AG04450 (cell line): ENCODE measurements at places on chromosomes 5 and 9. TPM values are rescaled to one million over a fixed set of nuclear protein-coding genes. Genes with fewer than 3 reads are reported as not detected.

- DNase-seq = no peak
These were observed 492.2 kb downstream of the NR2F1-AS1 start for GRCh38 chr5:93088592-93089389.

Gene ACTBL2
- polyA plus RNA-seq = 0.38 and 0.45 TPM in 2 replicates

Gene FXN
- polyA plus RNA-seq = 16.1 and 18.0 TPM in 2 replicates

GRCh38 chr9:101093620-101094019 is 65.1 kb downstream of the PLPPR1 start:
- no peak for DNase-seq

- DNase-seq = no peak
These were observed 87.7 kb upstream of the PTPN3 start for GRCh38 chr9:109585796-109586195.

- DNase-seq = no peak
These were observed 9.8 kb downstream of the BRD3 start for GRCh38 chr9:134057751-134058701.

DNA sequence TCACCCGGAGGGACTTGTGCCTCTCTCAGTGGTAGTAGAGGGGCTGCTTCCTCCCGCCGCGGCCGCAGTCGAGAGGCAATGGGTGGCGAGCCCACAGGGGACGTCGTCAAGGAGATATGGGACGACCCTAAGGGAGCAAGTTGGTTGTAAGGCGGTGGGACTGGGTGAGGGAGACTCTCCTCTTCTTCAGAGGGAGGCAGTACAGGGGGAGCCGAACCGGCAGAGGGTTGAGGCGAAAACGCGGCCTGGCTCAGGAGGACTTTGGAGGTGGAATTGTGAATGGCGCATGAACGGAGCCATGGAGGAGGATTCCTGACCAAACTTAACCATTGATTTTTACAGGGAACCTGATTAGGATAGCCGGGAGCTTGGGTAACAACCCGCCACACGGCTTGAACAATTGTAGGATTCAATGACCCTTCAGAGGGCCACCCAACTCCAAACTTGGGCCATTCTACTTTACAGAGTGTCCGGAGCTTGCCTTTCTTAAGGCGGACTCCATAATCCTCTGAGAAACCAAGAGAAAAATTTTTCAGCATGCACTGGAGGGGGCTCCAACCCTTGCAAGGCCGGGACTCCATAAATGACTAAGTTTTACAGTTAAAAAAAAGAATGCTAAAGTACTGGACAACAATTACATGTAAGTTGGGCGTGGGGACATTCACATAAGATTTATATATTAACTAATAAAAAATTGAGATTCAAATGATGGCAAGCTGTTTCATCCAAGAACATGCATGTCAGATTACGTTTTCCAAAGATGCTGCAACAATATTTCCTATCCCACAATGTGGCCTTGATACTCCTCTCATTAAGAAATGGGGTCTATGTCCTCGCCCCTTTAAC is 19.4 kb upstream of the RHOBTB3 start:
- no peak for DNase-seq

DNA sequence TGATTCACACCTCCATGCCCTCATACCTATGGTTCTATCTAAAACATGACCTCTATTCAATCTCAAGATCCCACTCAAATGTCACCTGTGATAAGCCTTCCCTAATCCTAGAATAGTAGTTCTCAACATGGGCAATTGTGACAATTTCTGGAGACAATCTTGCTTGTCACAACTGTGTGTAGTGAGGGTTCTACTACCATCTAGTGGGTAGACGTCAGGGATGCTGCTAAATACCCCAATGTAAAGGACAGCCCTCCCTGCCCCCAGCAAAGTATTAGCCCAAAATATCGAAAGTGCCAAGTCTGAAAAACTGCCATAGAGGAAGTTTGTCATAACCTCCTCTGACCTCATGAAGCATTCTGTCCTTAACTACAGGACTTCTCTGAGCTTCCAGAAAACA is 32.0 kb downstream of the TBCA start:
- no peak for DNase-seq

Gene SPINK4
- not detected in 2 replicates for polyA plus RNA-seq

Gene SMC2
- 5.5 and 9.3 TPM in 2 replicates for polyA plus RNA-seq

Gene NOXA1
- polyA plus RNA-seq = 0.06 and 0.09 TPM in 2 replicates

Gene ZFP62
- polyA plus RNA-seq = 13.7 and 18.0 TPM in 2 replicates

- no peak for DNase-seq
These were observed 56.2 kb downstream of the DENND4C start for GRCh38 chr9:19286634-19287188.

DNA sequence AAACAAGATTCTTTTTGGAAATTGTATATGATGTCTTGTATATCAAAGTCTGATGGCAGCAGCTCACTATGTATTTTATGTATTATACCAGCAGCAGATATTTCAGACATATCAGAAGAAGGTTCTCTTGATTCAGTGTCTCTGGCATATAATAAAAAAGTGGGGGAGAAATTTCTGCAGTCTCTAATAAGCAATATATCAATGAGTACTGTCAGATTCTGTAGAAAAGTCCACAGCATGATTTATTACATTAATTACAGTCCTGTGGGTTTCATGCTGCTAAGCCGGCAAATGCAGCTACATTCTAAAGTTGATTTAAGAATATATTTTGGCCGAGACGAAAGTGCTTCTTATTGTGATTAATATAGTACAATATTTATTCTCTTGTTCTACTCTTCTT is 113.1 kb downstream of the KIAA1958 start:
- DNase-seq = no peak

Gene GFPT2
- 13.9 and 15.1 TPM in 2 replicates for polyA plus RNA-seq

Gene PDE6A
- not detected in 2 replicates for polyA plus RNA-seq

GRCh38 chr5:29822521-29822920 is 1371.0 kb upstream of the CDH6 start:
- no peak for DNase-seq

- no peak for DNase-seq
These were observed 7.5 kb upstream of the CNOT6 start for GRCh38 chr5:180486636-180487149.

- no peak for DNase-seq
These were observed 25.8 kb downstream of the WNT8A start for GRCh38 chr5:138109463-138110265.

DNA sequence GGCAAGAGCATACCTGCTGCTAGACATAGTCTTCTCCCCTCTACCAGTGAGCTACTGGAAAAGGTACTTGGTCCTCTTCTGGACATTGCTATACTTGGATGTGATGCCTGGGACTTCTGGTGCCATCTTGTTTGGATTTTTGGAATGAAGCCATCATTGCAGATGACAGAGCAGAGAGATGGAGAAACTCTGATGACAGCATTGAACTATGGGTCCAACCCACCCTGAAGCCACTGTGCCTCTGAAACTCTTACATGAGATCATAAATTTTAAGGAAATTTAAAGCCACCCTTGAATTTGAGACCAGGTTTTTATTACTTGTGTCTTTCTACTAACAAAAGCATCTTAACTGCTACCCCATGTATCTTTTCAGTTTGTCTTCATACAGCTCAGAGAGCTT is 151.1 kb upstream of the SMIM23 start:
- DNase-seq = no peak

Gene SH3PXD2B
- polyA plus RNA-seq = 39.1 and 39.8 TPM in 2 replicates

Gene CDC20B
- not detected in 2 replicates for polyA plus RNA-seq

DNA sequence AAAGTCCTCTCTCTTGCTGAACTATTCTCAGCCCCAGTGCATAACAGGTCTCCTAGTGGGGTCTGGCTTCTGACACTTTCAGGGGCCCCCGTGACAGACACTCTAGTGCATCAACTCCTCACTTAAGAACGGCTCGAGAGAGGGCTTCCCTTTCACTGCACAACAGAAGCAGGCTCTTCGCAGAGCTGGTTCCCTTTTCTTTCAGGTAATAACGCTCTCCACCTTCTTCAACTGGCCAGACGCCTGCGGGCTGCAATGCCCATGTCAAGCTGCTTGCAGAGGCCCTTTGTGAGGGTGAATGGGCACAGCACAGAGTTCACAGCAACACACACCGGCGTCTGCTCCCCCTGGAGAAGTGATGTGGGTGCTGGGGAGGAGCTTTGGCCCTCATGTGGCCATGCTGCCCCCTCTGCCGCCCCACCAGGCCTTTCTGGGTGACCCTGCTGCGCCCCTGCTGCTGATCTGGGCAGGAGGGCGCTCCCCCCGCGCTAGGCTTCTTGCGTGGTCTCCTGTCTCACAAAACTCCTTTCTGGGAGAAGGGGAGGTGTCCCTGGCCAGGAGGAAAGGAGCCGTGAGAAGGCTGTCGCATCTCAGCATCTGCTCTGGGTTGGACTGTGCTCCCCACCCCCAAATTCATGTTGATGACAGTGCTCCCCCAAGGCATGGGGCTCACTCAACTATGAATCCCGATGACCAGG is 2.4 kb downstream of the MRPL36 start:
- DNase-seq = no peak
